ENCODE measurements at places on chromosomes 11 and 22. TPM values are rescaled to one million over a fixed set of nuclear protein-coding genes. Genes with fewer than 3 reads are reported as not detected.

MS4A2 gene
- not detected for total RNA-seq

OR10D3 gene
- not detected for total RNA-seq

OR6M1 gene
- total RNA-seq = not detected

GRCh38 chr11:78364128-78364751 is 53.4 kb downstream of the GAB2 start:
- H3K4me3 ChIP-seq = no peak overlapping the region
- no peak overlapping the region for H3K27ac ChIP-seq
- no peaks in the 10 kb centered on the region for H3K4me1 ChIP-seq

- no peak for DNase-seq
- H3K36me3 ChIP-seq = no peaks in the 10 kb centered on the region
- H3K4me3 ChIP-seq = no peak overlapping the region
- no peak overlapping the region for H3K27ac ChIP-seq
Measured at GRCh38 chr22:49527611-49528419, 299.9 kb downstream of the BRD1 start.

- no peak for DNase-seq
- no peak overlapping the region for H3K27ac ChIP-seq
- no peaks in the 10 kb centered on the region for H3K4me1 ChIP-seq
- no peaks in the 10 kb centered on the region for H3K27me3 ChIP-seq
- H3K4me3 ChIP-seq = no peak overlapping the region
Measured at GRCh38 chr11:118522571-118523072, 4.7 kb upstream of the TTC36 start.

All from pancreas (tissue), 10 donors.